ENCODE measurements at places on chromosomes 1 and 21.

DNA sequence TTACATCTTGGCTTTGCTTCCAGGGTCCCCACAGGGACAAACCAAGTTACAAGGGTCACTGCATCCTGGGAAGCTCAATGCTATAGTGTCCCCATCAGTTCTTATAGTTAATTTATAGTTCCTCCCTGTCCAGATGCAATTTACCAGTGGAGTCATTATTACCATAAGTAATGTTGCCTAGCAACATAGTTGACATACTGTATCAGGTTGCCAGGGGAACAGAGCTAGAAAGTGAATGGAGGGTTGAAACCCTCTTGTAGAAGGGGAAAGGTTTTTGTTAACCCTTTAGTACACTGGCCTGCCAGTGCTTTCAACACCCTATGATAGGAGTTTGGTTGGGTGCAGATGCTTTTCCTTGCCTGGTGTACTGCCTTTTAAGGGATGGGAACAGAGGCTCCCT is 34.3 kb upstream of the TTC4 start:
- no peak for DNase-seq

- DNase-seq: no peak
Observed at GRCh38 chr1:232047473-232047872, 420.9 kb downstream of the DISC1 start.

DNA sequence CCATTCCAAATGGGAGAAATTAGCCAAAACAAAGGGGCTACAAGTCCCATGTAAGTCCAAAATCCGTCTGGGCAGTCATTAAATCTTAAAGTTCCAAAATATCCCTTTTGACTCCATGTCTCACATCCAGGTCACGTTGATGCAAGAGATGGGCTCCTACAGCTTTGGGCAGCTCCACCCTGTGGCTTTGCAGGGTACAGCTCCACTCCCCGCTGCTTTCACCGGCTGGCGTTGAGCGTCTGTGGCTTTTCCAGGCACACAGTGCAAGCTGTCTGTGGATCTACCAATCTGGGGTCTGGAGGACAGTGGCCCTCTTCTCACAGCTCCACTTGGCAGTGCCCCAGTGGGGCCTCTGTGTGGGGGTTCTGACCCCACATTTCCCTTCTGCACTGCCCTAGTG is 130.2 kb downstream of the TPR start:
- DNase-seq: no peak

DNA sequence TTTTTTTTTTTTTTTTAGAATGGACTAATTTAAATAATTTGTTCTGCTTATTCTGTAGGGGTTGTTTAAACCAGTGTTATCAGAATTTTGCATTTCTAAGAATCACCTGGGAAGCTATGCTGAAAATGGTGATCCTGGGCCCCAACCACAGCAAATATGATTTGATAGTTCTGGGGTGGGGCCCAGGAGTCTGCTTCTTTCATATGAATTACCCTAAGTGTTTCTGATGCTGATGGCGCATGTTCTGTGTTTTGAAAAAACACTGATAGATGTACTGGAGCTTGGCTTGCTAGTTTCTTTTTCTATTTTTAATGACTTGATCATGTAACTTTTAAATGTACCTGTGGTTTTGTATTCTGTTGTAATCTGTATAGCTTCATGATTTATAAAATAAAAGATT is 89.3 kb downstream of the CDC14A start:
- no peak for DNase-seq

DNA sequence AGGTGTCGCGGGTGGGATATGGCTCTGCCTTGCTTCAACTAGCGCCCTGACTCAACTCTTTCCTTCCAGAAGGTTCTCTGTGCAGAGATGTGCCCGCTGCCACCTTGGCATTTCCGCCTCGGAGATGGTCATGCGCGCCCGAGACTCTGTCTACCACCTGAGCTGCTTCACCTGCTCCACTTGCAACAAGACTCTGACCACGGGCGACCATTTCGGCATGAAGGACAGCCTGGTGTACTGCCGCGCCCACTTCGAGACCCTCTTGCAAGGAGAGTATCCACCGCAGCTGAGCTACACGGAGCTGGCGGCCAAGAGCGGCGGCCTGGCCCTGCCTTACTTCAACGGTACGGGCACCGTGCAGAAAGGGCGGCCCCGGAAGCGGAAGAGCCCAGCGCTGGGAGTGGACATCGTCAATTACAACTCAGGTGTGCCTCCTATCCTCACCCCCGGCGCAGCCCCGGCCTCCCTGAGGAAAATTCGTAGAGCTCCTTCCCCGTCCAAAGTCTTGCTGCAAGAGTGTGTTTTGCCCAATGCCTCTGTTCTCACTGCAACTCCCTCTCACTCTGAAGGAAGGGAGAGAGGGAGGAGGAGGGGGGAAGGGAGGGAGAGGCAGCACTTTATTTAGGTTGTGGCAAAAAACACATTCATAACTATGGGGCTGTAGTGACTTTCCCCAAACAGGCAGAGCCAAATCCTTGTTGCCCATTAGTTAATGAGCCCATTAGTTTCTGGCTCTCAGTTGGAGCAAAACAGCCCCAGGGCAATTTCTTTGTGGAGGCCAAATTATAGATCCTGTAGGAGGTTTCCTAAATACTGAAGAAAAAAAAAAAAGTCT is 4.3 kb downstream of the LHX9 start:
- no peak for DNase-seq

- no peak for DNase-seq
Observed at GRCh38 chr1:173753830-173754229, 39.0 kb downstream of the KLHL20 start.

- no peak for DNase-seq
Observed at GRCh38 chr1:114669562-114670082, at the start of gene DENND2C. DENND2C (minus strand) TSS chr1:114670049; CDS start chr1:114625984, 44,065 bp downstream.

DNA sequence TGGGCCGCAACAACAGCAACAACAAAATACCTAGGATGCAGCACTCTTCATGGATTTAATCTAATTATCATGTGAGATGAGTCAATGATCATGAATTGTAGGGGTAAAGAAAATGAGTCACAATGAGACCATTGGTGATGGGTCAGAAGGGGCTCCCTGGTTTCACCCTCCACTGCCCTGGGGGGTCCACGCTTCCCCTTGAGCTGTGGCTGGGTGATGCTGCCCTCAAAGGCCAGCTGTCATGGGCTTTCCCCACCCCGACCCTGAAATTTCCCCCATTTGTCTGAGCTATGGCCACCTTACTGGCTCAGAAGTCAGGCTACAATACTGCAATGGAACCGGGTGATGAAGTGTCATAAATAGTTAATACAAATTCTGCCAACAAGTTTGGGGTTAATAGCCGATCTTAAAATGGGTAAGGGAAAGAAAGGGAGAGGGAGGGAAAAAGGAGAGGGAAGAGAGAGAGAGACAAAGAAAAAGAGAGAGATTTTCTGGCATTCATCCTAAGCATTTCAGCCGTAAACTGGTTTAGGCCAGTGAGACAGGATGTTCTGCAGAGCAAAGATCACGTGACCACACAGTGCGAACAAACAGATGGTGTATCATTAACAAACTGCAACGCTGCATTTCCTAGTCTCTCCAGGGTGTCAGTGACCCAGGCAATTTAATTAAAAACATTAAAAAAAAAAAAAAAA is 143.4 kb upstream of the ERRFI1 start:
- peak; percentile 31 for DNase-seq

DNA sequence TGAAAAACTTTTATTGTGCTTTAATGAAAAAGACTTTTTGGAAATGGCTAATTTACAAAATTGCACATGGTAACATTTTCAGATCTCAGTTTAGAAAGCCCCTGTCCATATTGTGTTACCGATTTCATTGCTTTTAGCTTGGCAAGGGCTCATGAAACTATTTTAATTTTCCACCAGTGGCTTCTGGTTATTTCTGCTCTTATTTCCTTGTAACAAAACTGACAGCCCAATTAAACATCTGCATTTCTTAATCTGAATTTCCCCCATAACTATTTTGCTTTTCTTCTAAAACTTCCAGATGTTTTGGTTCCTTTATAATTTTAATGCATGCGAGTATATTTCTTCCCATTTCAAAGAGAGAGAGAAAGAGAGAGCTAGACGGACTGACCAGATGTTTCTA is 264.8 kb downstream of the PTPRC start:
- no peak for DNase-seq

DNA sequence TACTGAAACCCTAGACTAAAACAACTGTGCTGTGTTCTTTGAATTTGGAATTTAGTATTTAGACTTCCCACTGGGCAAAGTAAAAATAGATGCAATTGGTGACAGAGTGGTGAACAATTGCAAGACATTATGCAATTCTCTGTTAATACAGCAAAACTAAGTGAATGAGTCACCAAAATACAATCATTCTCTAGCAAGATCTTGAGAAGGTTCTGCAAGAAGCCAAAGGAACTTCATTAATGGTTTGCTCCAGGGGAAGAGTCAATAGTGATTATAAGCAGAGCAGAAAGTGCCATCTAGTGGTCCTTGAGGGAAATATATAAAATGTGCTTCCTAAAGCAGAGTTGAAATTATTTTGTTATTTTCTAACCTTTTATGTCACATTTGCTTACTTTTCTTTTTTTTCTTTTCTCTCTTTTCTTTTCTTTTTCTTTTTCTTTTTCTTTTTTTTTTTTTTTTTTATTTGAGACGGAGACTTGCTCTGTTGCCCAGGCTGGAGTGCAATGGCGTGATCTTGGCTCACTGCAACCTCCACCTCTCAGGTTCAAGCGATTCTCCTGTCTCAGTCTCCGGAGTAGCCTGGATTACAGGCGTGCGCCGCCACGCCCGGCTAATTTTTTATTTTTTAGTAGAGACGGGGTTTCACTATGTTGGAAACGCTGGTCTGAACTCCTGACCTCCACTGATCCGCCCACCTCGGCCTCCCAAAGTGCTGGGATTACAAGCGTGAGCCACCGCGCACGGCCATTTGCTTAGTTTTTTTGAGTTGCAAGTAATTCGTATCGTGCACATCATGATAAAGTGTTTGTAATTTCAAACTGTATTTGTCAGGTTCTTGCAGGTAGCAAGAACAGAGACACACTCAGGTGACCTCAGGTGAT is 99.2 kb downstream of the CTH start:
- no peak for DNase-seq

DNA sequence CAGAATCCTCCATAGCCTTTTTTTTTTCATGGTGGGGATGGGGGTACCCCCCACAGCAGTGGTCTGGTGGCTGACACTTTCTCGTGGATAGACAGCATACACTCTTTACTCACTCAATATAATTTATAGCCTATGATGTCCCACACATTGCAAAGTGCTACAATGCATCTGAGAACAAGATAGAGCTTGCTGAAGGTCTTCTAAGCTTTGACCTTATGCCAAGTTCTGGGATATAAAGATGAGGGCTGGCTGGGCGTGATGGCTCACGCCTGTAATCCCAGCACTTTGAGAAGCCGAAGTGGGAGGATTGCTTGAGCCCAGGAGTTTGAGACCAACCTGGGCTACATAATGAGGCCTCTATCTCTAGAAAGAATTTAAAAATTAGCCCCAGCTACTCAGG is 78.0 kb downstream of the MPZL1 start:
- no peak for DNase-seq

DNA sequence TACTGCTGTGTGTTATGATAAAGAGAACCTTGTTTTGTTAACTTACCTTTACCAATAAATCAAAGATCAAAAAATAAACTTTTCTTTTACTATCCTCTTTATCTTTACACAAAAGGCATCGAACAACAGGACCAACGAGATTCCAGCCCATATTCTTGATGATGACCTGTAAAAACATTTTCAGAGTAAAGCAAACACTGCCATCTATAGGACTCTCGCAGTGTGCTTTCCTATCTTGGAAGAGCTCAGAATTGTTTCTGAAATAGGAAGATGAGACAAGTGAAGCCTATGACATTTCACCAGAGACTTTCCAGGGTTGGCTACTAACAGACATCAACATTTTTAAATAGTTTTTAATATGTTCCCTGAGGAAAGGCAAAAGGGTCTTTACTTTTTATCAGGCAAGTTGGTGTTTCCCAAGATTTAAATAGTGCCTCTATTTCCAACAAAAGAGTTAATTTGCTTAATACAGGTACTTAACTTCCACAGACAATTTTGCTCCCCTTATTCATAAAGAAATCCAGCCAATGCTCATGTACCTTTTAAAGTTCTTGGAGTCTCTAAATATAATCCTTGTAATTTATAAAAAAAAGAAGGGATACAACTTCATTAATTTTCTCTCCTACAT is 7.3 kb downstream of the GLMN start:
- no peak for DNase-seq

- DNase-seq: no peak
Observed at GRCh38 chr1:226656601-226657277, 82.3 kb downstream of the ITPKB start.

- DNase-seq: no peak
Observed at GRCh38 chr1:214473862-214474261, 77.5 kb downstream of the PTPN14 start.

DNA sequence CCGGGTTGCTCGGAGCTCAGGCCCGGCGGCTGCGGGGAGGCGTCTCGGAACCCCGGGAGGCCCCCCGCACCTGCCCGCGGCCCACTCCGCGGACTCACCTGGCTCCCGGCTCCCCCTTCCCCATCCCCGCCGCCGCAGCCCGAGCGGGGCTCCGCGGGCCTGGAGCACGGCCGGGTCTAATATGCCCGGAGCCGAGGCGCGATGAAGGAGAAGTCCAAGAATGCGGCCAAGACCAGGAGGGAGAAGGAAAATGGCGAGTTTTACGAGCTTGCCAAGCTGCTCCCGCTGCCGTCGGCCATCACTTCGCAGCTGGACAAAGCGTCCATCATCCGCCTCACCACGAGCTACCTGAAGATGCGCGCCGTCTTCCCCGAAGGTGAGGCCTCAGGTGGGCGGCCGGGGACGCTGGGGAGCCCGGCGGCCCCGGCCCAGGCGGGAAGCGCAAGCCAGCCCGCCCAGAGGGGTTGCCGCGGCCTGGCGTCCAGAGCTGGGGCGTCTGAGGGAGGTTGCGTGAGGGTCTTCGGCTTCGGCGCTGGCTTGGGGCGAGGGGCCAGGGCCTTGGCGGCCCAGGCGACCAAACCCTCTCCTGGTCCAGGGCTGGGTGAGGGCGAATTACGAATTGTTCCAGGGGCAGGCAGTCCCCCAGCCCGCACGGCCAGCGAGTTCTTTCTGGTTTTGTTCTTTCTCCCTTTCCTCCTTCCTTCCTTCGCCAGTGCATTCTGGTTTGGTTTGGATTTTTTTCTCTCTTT is 805 bp downstream of the SIM2 start:
- no peak for DNase-seq

DNA sequence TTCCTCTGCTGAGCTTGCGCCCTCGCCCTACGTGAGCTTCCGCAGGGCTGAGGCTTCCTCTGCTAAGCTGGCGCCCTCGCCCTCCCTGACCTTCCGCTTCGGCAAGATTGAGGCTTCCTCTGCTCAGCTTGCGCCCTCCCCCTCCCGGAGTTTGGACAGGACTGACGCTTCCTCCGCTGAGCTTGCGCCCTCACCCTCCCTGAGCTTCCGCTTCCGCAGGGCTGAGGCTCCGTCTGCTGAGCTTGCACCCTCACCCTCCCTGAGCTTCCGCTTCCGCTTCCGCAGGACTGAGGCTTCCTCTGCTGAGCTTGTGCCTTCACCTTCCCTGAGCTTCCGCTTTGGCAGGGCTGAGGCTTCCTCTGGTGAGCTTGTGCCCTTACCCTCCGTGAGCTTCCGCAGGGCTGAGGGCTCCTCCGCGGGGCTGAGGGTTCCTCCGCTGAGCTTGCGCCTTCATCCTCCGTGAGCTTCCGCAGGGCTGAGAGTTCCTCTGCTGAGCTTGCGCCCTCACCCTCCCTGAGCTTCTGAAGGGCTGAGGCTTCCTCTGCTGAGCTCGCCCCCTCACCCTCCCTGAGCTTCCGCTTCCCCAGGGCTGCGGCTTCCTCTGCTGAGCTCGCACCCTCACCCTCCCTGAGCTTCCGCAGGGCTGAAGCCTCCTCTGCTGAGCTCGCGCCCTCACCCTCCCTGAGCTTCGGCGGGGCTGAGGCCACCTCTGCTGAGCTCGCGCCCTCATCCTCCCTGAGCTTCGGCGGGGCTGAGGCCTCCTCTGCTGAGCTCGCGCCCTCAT is 753.6 kb upstream of the TPTE start:
- no peak for DNase-seq
